ENCODE measurements at places on chromosomes 6 and 20. TPM values are rescaled to one million over a fixed set of nuclear protein-coding genes. Genes with fewer than 3 reads are reported as not detected.

The RSPH9 gene
- not detected for total RNA-seq

The SLC26A8 gene
- total RNA-seq, result not detected

The MATN4 gene
- not detected for total RNA-seq

The FAXC gene
- total RNA-seq, result 10.9 TPM

The CAGE1 gene
- total RNA-seq, result not detected

The TCF21 gene
- total RNA-seq, result not detected

The TMEM244 gene
- total RNA-seq, result not detected

The SOX4 gene
- 8.8 TPM for total RNA-seq

The PSORS1C1 gene
- total RNA-seq, result 3.4 TPM

The PLAGL1 gene
- 1.5 TPM for total RNA-seq

The PTCHD4 gene
- total RNA-seq, result 0.38 TPM

The THBD gene
- total RNA-seq, result 0.07 TPM

The GNAS-AS1 gene
- total RNA-seq, result 1.8 TPM

The CTSZ gene
- 228 TPM for total RNA-seq

The FOXA2 gene
- total RNA-seq, result 1.2 TPM

GRCh38 chr20:18225632-18226031 is 62.7 kb upstream of the ZNF133 start:
- DNase-seq, result no peak

- DNase-seq, result no peak
Measured at GRCh38 chr20:57628047-57628961, 8.1 kb upstream of the ZBP1 start.

DNA sequence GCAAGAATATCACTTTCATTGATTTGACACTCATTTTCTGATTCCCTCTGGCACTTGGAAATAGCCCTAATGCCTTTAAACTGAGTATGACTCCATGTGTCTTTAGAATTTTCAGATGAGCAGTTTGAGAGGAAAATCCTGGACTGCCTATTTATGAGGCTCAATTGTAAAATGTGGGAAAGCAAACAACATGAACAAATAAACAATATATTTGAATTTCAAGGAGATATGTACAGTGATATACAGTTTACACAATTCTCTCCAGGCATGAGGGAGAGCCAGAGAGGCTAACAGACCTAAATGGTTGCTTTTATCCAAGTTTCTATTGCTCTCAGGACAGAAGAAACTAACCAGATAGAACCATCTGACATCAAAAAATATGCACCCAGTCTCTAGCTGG is 748.2 kb upstream of the NRSN1 start:
- DNase-seq, result no peak

GRCh38 chr20:52473186-52473585 is 281.6 kb upstream of the ZFP64 start:
- DNase-seq, result no peak

DNA sequence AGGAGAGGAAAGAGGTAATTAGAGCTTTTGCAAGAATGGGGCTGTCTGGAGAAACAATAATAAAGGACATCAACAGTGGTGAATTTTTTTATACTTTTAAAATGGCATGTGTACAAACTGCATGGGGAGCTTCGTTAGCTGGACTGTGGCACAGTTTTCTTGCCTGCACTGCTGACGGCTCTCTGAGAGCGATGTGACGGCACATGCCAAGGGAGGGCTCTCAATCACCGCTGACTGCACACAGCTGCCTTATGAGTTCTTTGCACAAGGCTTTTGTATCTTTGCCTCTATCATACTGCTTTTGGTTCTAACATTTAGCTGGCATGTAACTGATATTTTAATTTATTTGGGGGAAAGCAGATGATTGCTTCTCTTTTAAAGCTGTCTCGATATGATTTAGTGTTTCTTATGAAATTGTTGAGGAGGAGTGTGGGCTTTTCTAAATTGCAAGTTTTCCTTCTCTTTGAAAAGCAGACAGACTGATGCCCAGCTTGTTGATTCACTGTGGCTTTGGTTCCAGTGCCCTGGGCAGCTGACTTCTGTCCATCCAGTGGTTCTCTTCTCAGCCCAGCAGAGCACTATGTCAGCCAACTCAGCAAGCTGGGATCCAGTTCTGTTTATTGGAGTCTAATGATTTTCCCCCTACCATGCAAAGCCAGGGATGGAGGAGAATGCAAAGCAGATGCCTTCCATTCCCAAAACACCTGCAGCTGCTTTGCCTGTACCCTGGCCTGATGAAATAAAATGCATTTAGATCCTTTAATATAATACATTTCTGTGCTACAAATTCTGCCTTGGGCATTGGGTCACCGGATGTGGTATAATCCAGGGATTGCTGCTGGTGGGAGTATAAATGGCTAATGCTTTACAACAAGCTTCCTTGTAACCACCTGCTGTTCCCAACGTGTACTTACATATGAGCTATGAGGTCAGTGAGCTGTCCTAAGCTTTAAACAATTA is 323.9 kb downstream of the ZFAND3 start:
- DNase-seq, result no peak

DNA sequence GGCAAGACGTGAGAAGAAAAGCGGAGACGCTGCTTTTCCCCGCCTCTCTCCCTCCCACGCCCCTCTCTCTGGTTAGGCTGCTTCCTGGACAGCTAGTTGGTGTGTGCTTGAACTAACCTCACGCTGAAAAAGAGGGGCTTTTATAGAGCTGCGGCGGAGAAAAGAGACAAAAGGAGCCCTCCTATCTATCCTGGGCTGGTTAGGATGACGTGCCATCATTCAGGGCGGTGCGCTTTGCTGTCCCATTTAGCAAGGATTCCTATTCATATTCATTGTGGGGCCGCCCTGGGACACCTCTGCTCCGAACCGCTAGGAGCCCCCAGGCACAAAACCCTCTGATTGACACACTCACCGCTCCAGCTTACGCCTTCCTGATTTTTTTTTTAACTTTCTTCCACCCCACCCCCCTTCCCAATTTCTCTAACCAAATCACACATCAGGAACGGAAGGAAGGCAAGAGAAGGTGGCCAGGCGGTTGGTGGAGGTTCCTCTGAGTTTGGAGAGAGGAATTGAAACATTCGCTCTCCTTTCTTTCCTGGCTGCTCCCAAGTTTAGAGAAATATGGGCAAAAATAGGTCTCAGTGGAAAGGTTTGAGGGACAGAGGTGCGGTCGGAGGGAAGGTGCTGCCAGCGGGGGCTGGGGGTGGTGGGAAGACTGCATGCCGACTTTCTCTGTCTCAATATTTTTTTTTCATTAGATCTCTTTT is at the start of gene OLIG3:
Gene OLIG3 (minus strand): TSS at position 114 of the 707 bp plus-strand sequence. CDS start 224 bp downstream, outside the sequence.
- no peak for DNase-seq

DNA sequence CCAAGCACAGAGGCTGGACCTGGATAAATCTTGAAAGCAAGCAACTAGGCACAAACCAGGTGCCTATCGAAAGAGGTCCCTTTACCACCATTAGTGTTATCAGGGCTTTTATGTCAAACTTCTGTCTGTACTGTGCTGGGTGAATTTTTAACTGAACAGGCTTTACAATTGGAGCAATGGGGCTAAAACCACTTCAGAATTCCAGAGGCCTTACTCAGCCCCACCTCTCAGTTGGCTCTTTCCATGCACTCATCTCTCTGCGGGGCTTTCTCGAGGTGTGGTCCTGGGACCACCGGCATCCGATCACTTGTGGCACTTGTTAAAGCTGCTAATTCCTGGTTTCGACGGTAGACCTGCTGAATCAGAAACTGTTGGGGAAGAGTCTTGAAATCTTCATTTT is 232.5 kb downstream of the SOX4 start:
- DNase-seq, result peak; percentile 66

GRCh38 chr20:63956664-63957003 is 418 bp upstream of the UCKL1 start:
- no peak for DNase-seq

- DNase-seq, result no peak
Measured at GRCh38 chr6:48315051-48315719, 204.2 kb upstream of the PTCHD4 start.

GRCh38 chr20:43839793-43840199 is 74.9 kb upstream of the TOX2 start:
- DNase-seq, result no peak

DNA sequence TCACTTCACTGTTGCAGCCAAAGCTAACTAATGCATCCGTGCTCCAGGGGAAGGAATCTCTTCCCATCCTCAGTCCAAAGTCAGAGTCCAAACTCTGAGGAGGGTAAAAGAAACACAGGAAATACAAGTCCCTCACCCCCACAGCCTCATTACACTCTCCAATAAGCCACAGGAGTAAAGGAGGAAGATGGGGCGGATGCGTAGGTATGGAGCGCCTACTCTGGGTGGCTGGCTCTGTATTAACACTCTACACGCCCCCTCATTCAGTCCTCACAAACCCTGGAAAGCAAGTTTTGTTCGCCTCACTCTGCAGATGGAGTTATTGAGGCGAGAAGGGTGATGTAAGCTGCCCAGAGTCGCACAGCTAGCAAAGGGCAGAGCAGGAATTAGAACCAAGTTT is 242.9 kb downstream of the NRN1 start:
- DNase-seq, result no peak

GRCh38 chr20:2361035-2361593 is 19.6 kb upstream of the TGM6 start:
- no peak for DNase-seq

GRCh38 chr6:24064832-24065231 is 61.2 kb upstream of the NRSN1 start:
- no peak for DNase-seq

- no peak for DNase-seq
Measured at GRCh38 chr6:15364401-15365037, 118.7 kb downstream of the JARID2 start.

DNA sequence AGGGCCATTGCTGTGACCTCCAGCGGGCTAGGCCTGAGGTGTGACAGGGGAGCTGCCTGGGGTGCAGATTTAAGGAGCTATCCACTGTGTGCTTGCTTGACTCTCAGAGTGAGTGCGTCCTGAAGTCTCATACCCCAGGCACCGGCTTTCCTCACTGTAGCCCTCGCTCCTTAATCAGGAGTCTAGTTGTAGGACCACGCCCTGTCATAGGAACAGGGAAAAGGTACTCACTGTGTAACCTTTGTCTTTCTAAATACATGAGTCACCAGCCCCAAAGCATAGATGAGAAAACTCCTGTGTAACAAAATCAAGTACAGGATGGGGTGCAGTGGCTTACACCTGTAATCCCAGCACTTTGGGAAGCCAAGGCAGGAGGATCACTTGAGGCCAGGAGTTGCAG is 141.7 kb downstream of the TMEM242 start:
- DNase-seq, result no peak

GRCh38 chr20:19996917-19997316 is 20.2 kb upstream of the NAA20 start:
- no peak for DNase-seq

- DNase-seq, result no peak
Measured at GRCh38 chr6:50889497-50889896, 70.8 kb downstream of the TFAP2B start.

DNA sequence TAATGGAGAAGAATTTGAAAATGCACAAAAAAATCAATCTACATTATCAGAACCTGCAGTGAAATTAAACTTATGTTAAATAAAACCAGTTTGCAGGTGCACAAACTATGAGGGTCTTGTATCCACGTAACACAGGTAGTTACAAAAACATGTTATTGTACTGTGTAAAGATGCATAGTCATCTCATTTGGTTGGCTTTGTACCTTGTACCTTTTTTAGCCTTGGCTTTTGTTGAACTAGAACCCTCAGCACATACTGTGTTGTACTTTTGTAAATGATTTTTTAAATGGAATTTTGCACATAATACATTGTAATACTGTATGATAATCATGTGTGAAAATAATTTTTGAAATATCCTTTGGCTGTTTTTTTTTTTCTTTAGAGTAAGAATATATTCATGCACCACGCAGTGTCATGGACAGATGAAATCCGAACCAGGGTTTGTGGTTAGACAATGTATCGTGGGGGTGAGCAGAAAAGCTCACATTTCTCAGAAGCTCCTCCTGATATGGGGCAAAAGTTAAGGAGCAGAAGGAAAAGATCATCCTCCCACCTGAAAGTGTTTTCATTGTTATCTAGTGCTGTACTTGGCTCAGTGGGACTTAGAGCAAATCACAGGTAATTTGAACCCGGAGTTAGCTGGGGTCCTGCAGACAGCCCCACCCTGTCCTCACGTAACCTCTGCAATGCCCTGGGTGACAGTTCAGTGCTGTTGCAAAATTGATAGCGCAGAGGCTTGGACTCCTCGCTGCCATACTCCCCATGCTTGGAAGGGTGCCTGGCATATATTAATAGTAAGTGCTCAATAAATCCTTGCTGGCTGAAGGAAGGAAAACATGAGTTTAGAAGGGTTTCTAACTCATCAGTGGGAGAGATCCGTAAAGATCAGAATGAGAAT is 14.8 kb upstream of the NAA20 start:
- DNase-seq, result no peak

DNA sequence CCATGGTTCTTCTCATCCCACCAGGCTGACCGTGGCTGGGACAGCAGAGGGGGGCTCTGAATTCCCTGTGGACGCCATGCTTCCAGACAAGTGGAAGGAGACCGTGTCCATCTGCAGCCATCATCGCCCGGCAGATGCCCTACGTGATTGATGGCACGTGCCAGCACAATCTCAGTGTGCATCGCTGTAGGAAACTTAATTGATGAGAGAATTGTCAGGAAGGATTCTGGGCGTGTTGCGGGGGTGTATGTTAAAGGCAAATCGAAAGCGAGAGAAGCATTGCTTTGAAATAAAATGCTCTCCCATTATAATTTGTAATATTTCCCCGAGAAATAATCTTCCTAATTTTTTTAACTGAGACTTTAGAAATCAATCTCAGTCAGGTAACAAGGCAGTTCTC is 185.5 kb upstream of the CDH4 start:
- no peak for DNase-seq

GRCh38 chr20:31806564-31807355 is 12.4 kb upstream of the MYLK2 start:
- DNase-seq, result no peak

All from A172 (cell line).